Osteocyte (in vitro differentiated cells): ENCODE measurements at places on chromosomes 12 and 14. TPM values are rescaled to one million over a fixed set of nuclear protein-coding genes. Genes with fewer than 3 reads are reported as not detected.

Gene HOXC4
- total RNA-seq: not detected in 2 replicates

Gene ASCL1
- total RNA-seq: not detected in 2 replicates

Gene RASSF9
- 0.16 TPM in 2 replicates for total RNA-seq

Gene LRRIQ1
- total RNA-seq: not detected in 2 replicates

Gene KCNA1
- 0.31 and 0.40 TPM in 2 replicates for total RNA-seq

DNA sequence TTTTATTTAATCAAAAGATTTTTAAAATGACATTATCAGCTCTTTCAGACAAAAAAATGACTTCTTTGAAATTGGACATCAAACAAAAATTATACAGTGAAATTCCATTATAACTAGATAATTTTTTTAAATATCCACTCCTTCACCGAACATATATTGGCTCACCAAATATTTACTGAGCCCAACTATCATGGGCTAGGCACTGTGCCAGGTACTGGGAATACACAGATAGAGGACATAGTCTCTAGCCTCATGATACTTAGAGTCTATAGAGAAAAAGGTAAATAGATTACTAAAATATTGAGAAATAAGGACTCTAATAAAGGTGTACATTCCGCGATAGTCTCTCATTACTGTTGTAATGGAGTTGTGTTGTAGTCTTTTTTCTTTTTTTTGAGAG lies 219.9 kb downstream of the SEC23A start:
- H3K27me3 ChIP-seq: peaks cover 13% of the 10 kb centered on the region
- no peak overlapping the region for H3K27ac ChIP-seq
- H3K4me1 ChIP-seq: no peaks in the 10 kb centered on the region
- no peak overlapping the region for H3K4me3 ChIP-seq

GRCh38 chr14:68193970-68194681 lies 374.5 kb downstream of the RAD51B start:
- DNase-seq: no peak
- peaks cover 11% of the 10 kb centered on the region for H3K4me1 ChIP-seq
- no peaks in the 10 kb centered on the region for H3K36me3 ChIP-seq

DNA sequence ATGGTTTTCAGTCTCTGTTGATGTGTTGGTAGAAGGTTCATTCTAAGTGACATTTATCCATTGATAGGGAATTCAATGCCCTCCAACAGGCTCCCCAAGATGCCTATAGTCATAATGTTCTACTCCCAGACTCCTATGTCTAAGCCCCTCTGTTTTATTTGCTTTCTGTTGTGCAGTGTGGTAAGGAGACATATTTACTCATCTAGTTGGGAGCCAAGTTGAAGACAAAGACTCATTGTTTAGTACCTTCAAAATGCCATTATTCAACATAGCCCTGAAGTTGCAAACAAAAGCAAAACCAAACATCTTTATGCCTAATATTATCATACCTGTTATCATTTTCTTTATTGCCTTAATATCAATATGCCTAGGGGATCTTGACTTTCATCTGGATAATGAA lies 302.1 kb downstream of the RMST start:
- H3K36me3 ChIP-seq: no peaks in the 10 kb centered on the region
- no peaks in the 10 kb centered on the region for H3K27me3 ChIP-seq

DNA sequence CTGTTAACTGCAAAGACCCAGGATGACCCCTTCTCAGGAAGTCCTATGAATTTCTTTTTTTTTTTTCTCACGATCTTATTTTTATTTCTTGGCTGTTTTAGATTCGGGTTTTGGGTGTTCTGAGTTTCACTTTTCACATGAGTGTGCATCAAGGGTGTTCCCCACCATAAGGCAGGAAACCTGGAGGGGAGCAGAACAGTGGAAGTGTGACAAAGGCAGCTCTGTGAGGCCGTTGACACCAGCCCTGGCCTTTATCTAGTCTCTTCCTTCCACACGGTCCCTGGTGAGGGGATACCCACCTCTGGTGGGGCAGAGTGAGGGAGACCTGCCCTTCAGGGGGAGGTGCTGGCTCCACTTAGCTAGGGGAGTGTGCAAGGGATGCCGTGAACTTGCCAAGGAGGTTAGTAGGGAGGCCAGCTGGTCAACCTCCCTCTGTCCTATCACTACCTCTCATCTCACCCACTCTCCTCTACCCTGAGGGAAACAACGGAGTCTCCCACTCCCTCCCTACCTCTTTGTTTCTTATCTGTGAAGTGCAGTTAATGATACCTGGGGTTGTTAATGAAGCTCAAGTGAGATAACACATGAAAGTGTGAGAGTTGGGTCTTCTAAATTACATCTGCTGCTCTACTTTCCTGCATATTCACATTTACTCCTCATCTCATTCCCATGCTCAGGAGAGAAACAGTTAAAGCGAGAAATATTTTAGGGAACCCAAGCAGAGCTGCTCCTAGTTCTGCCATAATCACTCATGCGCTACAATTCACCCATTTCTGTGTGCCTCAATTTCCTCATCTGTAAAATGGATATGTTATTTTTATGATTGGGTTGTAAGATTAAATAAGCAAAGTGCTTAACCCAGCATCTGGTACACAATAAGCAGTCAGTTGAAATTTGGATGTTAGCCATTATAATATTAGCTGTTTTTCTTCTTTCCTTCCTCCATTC lies 4.4 kb upstream of the GALNT6 start:
- H3K27ac ChIP-seq: no peak overlapping the region
- H3K4me1 ChIP-seq: peaks cover 28% of the 10 kb centered on the region
- H3K27me3 ChIP-seq: peaks cover 5% of the 10 kb centered on the region
- no peaks in the 10 kb centered on the region for H3K36me3 ChIP-seq
- DNase-seq: no peak

DNA sequence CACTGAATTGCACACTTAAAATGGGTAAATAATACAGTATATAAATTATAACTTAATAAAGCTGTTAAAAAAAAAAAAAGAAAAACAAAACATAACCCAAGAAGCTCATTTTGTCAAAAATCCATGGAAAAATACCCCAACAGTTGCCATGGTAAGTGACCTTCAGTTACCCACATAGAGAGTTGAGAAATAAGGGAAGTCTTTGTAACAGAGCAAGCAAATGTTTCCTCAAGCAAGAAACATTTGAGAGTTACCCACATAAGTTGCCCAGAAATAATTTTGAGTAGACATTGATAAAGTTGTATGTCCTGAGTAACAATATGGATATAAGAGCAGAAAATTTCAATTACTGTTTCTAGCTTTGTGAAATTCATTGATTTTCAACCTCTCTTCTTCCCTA lies 227.4 kb downstream of the CCDC59 start:
- no peaks in the 10 kb centered on the region for H3K27me3 ChIP-seq
- H3K36me3 ChIP-seq: no peaks in the 10 kb centered on the region
- no peak overlapping the region for H3K4me3 ChIP-seq
- DNase-seq: no peak
- H3K4me1 ChIP-seq: no peaks in the 10 kb centered on the region

DNA sequence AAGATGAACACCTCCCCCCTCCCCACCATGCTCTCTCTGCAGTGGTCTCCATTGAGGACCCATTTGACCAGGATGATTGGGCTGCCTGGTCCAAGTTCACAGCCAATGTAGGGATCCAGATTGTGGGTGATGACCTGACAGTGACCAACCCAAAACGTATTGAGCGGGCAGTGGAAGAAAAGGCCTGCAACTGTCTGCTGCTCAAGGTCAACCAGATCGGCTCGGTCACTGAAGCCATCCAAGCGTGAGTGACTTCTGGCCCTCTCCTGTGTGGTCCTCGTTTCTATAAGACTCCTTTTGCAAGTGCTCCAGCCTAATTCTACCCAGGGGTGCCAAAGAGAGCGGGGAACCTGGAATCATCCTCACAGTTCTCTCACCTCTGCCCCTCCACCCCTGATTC lies 6.2 kb upstream of the ATN1 start:
- no peak overlapping the region for H3K4me3 ChIP-seq
- no peak overlapping the region for H3K27ac ChIP-seq
- DNase-seq: no peak

DNA sequence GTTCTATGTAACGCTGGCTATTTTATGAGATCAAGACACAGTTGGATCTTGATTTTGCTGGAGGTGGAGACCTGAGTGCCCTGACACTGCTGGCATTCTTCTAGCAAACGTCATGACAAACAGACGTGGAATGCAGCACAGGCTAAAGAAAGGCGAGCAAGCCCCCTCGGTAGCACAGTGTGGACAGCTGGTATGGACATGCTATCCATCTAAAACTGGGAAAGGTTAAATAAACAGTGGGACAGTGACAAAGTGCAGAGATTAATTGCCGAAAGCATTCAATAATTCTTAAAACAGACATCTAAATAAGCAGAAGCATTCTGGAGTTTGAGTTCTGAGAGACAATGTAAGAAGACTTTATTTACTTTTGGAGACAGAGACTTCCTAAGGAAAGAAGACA lies 237.2 kb downstream of the FBXL14 start:
- no peaks in the 10 kb centered on the region for H3K27me3 ChIP-seq
- peak overlapping the region; percentile 43 for H3K27ac ChIP-seq
- H3K4me1 ChIP-seq: peaks cover 30% of the 10 kb centered on the region
- H3K36me3 ChIP-seq: peaks cover 2% of the 10 kb centered on the region

DNA sequence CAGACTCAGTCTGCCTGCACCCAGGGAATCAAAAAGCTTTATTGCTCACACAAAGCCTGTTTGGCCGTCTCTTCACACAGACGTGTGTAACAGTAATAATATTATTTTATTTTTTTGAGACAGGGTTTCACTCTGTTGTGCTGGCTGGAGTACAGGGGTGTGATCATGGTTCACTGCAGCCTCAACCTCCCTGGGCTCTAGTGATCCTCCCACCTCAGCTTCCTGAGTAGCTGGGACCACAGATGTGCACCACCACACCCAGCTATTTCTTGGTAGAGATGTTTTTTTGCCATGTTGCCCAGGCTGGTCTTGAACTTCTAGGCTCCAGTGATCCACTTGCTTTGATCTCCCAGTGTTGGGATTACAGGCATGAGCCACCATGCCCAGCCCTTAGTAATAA lies 88.4 kb upstream of the DCD start:
- no peak overlapping the region for H3K4me3 ChIP-seq
- H3K27ac ChIP-seq: no peak overlapping the region
- no peaks in the 10 kb centered on the region for H3K36me3 ChIP-seq
- no peak for DNase-seq

- H3K27me3 ChIP-seq: no peaks in the 10 kb centered on the region
- no peak for DNase-seq
- H3K36me3 ChIP-seq: no peaks in the 10 kb centered on the region
- peaks cover 56% of the 10 kb centered on the region for H3K4me1 ChIP-seq
- peak overlapping the region; percentile 99 for H3K27ac ChIP-seq
- peak overlapping the region; percentile 10 for H3K4me3 ChIP-seq
These were observed 281.8 kb downstream of the KSR2 start for GRCh38 chr12:117686911-117687377.

- no peaks in the 10 kb centered on the region for H3K27me3 ChIP-seq
- no peak for DNase-seq
- no peaks in the 10 kb centered on the region for H3K36me3 ChIP-seq
- H3K27ac ChIP-seq: no peak overlapping the region
- H3K4me3 ChIP-seq: no peak overlapping the region
These were observed 63.5 kb downstream of the DYRK2 start for GRCh38 chr12:67712011-67712410.

- DNase-seq: no peak
- peaks cover 13% of the 10 kb centered on the region for H3K4me1 ChIP-seq
- peak overlapping the region; percentile 32 for H3K27ac ChIP-seq
- peaks cover 46% of the 10 kb centered on the region for H3K36me3 ChIP-seq
- H3K4me3 ChIP-seq: no peak overlapping the region
These were observed 26.0 kb downstream of the XRCC3 start for GRCh38 chr14:103688906-103689902.

GRCh38 chr12:77163074-77164038 lies 98.0 kb upstream of the E2F7 start:
- no peak for DNase-seq
- no peaks in the 10 kb centered on the region for H3K4me1 ChIP-seq
- H3K27me3 ChIP-seq: peaks cover 25% of the 10 kb centered on the region
- no peak overlapping the region for H3K27ac ChIP-seq
- H3K4me3 ChIP-seq: no peak overlapping the region
- no peaks in the 10 kb centered on the region for H3K36me3 ChIP-seq

DNA sequence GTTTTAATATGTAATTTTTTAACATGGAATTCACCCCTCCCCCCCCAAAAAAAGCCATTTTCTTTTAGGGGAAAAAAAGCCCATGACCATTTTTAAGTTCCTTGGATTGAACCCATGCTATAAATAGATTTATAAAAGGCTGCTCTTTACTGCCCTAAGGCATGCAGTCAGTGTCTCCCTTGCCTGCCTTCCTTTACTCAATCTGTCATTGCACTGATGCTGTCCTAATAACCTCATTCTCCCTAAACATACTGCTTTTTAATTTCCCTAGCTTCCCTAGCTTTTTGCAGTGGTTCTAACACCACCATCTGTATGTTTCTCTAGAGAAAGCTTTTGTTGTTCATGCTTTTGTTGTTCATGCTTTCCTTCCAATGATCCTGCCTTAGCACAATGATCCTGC lies 83.0 kb downstream of the SLC2A13 start:
- H3K36me3 ChIP-seq: no peaks in the 10 kb centered on the region
- H3K27ac ChIP-seq: no peak overlapping the region
- H3K27me3 ChIP-seq: no peaks in the 10 kb centered on the region
- no peak overlapping the region for H3K4me3 ChIP-seq

DNA sequence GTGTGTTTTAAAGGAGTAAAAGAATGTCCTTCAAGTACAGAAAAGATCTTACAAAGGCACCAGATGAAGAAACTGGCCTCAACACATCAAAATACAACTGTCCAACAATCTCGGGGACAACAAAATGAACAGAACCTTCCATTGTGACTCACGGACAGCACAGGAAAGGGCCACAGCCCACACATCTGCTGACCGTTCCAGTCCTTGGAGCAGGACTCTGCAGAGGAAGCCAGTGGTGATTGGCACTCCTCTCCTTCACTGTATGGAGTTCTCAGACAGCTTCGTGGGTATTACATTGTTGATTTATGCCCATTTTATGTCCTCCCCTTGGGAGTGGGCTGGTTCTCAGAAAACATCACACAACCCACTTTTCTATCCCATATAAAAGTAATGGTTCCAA lies 32.5 kb upstream of the TC2N start:
- H3K27me3 ChIP-seq: no peaks in the 10 kb centered on the region
- peaks cover 49% of the 10 kb centered on the region for H3K4me1 ChIP-seq
- no peak overlapping the region for H3K27ac ChIP-seq
- no peak overlapping the region for H3K4me3 ChIP-seq
- no peak for DNase-seq

- no peaks in the 10 kb centered on the region for H3K27me3 ChIP-seq
- peaks cover 3% of the 10 kb centered on the region for H3K36me3 ChIP-seq
- peak overlapping the region; percentile 88 for H3K27ac ChIP-seq
These were observed 938 bp upstream of the MAX start for GRCh38 chr14:65103150-65103760.

DNA sequence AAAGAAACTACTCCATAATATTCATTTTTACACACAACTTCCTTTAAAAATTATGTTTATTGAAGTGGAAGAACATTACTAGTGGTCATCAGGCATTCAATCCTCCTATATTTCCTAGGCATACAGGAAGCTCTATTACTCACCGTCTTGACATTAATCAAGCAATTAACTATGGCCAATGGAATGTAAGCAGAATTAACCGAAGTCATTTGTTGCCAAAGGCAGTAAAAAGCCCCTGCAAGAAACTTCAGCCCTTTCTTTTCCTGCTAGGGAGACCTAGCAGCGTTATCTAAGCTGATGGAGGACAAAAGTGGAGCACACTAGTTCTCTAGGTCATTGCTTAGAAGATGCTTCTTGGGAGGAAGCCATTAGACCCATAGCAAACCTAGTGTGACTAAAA lies 399.6 kb downstream of the KCNH5 start:
- H3K36me3 ChIP-seq: no peaks in the 10 kb centered on the region
- no peak for DNase-seq
- no peak overlapping the region for H3K27ac ChIP-seq
- H3K4me3 ChIP-seq: no peak overlapping the region
- no peaks in the 10 kb centered on the region for H3K4me1 ChIP-seq
- no peaks in the 10 kb centered on the region for H3K27me3 ChIP-seq

- no peak for DNase-seq
- H3K4me3 ChIP-seq: no peak overlapping the region
- H3K4me1 ChIP-seq: no peaks in the 10 kb centered on the region
- no peak overlapping the region for H3K27ac ChIP-seq
- peaks cover 35% of the 10 kb centered on the region for H3K36me3 ChIP-seq
These were observed 107.9 kb downstream of the PPM1H start for GRCh38 chr12:62827042-62827441.
